ENCODE measurements at places on chromosomes 3 and 15.

GRCh38 chr3:196409409-196409808 is 22.8 kb downstream of the UBXN7 start:
- DNase-seq = no peak

DNA sequence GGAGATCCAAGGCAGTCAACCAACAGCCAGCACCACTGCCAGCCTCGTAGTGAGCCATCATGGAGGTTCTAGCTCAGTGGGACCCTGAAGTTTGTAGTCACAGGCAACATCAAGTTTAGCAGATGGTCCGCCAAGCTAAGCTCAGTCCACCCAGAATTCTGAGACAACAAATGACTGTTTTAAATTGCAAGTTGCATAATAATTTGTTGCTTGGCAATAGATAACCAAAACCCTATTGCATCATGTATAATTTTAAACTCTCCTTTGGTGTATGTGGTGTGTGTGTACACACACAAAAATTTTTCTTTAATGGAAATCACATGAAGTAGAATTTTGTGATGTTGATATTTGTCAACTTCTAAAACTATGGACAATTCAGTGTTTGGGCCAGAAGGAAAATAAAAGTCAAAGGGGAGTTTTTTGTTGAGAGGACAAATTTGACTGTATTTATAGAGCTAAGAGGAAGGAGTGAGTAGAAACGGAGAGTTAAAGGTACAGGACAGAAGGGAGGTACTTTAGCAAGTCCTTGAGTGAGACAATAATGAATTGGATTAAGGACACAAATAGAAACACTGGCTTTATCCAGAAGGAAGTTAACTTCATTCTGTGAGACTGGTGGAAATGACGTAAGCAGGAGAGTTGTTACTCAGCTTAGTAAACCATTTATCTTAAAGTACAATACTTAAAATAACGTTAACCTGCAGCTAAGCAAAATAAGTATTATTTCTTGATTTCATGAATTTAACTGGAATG is 83.6 kb downstream of the NCEH1 start:
- DNase-seq = peak; percentile 43

- DNase-seq = no peak
Measured at GRCh38 chr3:106359692-106360091, 490.9 kb upstream of the CBLB start.

DNA sequence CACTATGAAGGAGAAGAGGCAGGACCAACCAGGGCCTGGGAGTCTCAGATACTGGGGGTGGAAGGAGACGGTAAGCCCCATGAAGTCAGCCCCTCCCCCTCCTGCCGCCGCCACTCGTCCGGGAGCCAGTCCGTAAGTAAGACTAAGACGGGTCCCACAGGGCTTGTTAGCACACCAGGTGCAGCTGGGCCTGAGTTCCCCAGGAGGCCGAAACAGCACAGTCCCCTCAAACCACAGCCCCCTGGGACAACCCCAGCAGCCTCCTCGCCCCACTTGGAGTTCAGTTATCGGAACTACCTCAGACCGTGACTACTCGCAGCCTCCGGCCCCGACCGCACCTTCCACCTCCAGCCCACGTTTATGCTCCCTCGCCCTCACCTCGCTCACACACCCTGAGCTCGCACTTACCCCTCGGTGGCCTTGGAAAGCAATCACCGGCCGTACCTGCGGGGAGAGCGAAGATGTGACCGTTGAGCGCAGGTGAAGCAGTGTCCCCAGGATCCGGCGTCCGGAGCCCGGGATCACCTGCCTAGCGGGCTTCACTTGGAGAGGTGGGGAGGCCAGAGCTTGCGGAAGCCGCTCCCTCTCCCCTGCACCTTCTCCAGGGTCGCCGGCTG is 557 bp downstream of the ELL3 start:
- no peak for DNase-seq

DNA sequence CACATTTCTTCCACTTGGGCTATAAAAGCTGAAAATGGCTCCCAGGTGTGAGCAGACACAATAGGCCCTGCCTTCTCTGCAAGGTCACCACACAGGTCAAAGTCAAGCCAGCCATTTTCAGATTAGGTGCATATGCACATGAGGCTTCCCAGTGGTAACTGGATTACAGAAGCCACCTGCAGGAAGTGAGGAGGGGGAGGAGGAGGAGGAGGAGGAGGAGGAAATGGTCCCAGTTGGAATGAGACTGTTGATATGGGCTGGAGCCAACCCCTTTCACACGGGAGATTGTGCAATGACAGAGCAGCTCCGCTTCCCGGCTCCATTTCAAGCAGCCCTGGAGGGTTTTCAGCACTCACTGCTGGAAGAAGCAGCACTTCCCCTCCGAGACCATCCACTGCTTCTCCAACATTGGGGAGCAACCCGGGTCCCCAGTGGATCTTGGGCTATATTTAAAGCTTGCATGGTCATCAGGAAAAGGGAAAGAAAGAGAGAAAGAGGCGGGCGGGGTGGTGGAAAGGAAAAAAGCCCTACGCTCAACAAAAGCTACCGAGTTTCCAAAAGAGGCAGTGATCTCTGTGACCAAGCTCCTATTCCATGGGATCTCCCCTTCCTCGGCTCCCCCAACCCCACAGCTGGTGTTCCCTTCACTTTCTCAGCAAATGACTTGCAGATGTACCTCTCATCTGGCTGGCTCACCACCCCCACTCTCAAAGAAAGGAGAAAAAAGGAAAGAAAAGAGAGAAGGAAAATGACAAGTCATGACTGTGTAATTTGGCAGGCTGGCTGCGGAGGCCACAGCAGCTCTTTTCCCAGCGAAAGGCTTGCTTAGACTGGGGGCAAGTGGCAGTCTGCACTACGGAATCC is 58.3 kb downstream of the LRIG1 start:
- peak; percentile 84 for DNase-seq

- no peak for DNase-seq
Measured at GRCh38 chr3:127119693-127120464, 73.1 kb upstream of the PRR23E start.

- no peak for DNase-seq
Measured at GRCh38 chr3:212432-212831, 15.9 kb downstream of the CHL1 start.

DNA sequence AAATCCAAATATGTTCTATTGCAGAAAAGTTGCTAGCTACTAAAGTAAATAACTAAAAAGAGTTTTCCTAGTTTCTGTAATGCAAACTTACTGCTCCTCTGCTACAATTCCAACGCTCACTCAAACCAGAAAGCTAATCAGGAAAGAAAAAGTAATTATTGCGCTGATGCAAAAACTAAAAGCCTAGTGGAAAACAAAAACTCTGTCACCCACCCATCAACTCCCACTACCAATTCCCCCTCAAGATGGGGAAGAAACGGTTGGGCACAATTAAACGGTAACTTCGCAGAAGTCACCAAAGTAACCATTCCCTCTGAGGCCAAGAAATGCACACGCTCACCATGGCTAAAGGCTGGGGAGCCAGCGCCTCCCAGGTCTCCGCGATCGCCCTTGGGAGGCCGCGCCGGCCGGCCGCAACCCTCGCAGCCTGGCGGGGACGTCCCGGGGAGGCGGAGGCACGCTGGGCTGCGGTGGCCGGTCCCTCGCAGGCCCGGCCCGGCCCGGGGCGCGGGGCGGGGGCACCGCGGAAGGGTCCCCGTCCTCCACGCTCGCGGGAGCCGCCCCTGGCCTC is 684 bp downstream of the SLTM start:
- peak; percentile 18 for DNase-seq

DNA sequence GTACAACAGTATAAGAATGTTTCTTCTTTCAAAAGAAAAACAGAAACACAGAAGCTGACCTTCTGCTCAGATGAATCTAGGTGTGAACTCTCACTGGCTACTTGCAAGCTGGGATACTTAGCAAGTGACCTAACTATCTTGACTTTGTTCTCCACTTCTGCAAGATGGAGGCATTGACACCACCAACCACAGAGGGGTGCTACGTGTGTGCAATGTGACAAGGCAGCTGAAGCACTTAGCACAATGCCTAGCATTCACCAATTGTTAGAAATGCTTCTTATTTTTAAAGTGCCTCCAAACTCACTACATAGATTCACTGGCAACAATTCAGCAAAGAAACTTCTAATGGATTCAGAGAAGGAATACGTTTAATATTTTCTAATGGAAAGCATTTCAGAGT is 331.4 kb upstream of the WNT5A start:
- no peak for DNase-seq

DNA sequence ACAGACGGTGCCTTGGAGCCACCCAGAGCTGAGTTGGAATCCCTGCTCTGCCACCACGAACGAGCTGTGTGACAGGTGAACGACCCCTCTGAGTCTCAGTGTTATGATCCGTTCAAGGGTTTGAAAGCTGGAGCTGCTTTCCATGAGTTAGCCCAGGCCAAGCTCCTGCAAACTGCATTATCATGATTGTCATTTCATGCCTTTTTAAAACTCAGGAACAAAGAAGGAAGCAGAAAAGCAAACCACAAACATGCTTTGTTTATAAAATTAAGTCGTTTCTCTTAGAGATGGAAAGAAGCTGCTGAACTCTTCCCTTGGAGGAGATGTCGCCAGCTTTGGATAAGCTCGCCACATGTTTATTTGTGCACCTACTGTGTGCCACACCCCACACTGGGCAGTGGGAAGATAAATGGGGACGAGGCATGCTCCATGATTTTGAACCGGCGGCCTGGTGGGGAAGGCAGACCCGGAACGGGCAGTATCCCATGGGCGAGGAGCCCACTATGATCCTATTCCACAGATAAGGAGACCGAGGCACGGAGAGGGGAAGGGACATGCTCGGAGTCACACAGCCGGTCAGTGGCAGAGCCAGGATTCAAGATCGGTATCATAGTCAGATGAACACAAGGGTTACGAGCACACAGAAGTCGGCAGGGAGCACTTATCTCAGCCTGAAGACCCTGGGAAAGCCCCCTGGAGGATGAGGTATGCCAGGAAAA is 15.9 kb downstream of the HRH1 start:
- peak; percentile 63 for DNase-seq

- peak; percentile 72 for DNase-seq
Measured at GRCh38 chr15:62889734-62890505, 152.6 kb upstream of the TPM1 start.

- DNase-seq = no peak
Measured at GRCh38 chr3:71942432-71943187, 157.7 kb upstream of the PROK2 start.

GRCh38 chr3:105752791-105753415 is 115.9 kb downstream of the CBLB start:
- peak; percentile 69 for DNase-seq

Data from fibroblast of lung (primary cell).